ENCODE measurements at places on chromosomes 16 and 17. TPM values are rescaled to one million over a fixed set of nuclear protein-coding genes. Genes with fewer than 3 reads are reported as not detected.

DNA sequence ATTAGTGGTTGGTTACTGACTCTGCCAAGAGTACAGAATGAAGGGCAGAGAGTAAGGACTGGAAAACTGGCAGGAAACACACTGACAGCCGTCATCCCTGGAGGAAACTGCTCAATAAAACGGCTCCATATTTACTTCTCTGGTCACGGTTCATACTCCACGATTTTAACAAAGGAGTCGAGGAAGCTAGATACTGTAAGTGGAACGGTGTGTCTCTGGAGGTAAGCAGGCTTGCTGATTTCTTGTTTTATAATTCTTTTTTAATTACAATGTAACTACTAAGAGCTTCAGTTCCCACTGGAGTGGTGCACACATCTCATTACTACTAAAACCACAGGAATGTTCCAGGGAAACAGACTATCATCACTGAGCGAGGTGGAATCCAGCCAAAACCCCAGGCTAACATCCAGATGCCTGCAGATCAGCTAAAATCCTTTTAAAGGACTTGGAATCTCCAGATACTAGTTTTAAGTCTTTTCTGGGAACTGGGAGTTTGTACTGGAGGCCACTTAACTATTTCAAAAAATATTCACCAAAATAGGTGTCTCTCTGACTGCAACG is 17.8 kb downstream of the SERPINF1 start:
- DNase-seq: peak; percentile 85

DNA sequence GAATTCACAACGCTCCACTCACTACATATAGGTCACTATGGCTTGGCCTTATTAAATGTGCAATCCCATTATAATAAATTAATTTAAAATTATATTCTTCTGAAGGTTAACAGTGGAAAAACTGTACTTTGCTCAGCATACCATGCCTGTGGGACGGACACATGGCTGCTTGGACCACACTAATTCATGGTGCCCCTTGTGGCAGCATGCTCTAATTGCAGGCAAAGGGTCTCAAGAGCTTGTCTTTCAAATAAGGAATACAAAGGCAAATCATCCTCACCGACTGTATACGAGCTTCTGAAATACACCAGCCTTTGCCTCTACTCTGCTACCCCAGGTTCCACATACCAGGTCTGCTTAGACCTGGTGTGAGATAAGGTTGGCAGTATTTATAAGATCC is 11.7 kb downstream of the SMPD3 start:
- DNase-seq: no peak

DNA sequence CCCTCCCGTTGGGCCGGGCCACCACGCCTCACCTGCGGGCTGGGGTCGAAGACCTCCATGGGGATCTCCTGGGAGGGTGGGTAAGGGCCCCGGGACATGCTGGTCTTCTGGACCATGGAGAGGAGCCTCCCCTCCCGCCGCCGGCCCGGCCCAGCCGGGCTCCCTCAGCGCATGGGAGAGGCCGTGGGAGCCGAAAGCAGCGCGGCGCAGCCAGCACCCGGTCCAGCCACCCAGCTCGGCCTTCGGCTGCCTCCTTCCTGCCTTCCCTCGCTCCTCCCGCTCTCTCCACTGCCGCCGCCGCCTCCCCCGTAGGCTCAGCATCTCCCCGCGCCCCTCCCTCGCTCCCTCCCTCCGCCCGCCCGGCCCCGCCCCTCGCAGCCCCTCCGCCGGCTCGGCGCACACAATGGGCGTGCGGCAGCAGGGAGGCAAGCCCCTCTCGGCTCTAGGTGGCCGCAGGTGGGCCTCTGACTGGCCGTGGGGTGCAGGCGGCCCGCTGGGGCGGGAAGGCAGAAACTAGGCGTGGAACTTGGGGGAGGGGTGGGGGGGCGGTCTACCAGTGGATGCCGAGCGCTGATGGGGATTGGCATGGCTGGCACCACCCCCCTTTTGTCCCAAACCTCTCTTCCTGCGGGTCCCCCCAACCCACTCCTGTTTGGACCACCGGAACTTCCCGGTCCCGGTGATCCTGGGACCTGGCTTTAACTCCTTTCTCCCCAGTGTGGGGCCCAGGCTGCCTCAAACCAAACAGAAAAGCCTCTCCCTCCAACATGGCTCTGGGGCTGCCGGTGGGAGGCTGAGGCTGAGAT is at the start of gene CACNB1:
Gene CACNB1, minus strand, starts transcription at position 290 of the 806 bp plus-strand sequence. Its CDS starts 174 bp downstream, at position 116.
- no peak for DNase-seq

GRCh38 chr17:57506774-57507127 is 238.3 kb downstream of the CCDC182 start:
- DNase-seq: no peak

GRCh38 chr16:81873843-81874752 is 95.0 kb downstream of the PLCG2 start:
- no peak for DNase-seq

DNA sequence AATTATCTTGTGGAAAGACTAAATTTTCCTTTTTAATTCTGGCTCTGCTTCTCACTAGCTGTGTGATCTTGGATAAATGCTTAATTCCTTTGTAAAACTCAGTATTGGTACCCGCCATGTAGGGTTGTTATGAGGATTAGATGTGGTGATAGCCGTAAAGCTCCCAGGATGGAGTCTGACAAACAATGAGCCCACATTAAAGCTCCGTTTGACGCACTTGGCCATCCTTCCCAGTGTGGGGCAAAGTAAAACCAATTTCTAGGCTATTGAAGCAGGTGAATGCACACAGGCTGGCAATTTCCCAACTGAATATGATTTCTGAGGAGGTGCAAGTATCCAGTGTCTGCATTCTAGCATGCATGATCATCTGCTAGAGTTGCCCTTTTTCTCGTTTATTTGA is 123.6 kb downstream of the MRTFB start:
- DNase-seq: no peak

- no peak for DNase-seq
These were observed 122.4 kb upstream of the TMEM97 start for GRCh38 chr17:28196636-28197035.

DNA sequence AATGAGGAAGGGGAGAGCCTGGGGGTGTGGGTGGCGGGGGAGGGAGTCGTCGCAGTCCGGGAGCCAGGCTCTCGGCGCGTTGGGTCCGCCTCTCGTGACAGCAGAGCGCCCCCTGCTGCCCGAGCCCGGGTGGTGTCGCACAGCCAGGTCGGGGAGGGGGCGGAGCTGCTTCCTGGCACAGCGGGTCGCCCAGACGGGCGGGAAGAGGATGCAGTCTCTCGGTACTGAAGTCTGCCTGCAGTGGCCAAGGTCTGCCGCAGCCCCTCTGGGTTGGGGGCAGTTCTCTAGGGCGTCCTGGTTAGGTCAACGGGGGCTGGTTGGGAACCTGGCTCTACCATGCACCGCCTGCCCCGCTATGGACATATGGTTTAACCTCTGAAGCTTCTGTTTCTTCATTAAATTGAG is 38.2 kb upstream of the CCDC182 start:
- no peak for DNase-seq

- DNase-seq: no peak
These were observed 4.7 kb upstream of the CMTR2 start for GRCh38 chr16:71293919-71294318.

DNA sequence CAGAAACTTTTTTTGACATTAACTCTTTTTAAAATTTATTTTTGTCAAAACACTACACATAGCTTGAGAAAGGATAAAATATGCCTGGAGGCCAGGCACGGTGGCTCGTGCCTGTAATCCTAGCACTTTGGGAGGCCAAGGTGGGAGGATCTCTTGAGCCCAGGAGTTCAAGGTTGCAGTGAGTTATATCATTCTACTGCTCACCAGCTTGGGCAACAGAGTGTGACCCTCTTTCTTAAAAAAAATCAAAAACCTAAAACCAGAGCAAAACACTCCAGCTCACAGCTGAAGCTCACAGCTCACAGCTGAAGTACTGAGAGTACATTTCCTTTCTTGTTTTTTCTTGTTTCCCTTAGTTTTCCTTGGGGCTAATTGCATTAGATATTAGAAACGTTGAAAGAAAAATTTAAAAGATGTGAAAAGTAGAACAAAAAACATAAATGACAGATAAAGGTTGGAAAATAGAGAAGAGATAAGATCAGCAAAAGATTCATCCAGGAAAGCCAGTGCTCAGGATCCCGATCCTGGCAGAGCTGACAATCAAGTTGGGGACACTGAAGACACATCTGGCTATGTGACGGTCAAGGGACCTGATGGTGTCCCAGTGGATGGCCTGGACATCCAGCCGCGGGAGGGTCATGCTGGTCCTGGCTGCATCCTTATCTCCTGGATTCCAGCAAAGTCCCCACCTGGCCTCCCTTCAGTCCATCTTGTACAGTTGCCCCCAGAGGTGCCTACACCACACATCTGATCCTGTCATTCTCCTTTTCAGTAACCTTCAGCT is 9.8 kb downstream of the CHST6 start:
- no peak for DNase-seq

DNA sequence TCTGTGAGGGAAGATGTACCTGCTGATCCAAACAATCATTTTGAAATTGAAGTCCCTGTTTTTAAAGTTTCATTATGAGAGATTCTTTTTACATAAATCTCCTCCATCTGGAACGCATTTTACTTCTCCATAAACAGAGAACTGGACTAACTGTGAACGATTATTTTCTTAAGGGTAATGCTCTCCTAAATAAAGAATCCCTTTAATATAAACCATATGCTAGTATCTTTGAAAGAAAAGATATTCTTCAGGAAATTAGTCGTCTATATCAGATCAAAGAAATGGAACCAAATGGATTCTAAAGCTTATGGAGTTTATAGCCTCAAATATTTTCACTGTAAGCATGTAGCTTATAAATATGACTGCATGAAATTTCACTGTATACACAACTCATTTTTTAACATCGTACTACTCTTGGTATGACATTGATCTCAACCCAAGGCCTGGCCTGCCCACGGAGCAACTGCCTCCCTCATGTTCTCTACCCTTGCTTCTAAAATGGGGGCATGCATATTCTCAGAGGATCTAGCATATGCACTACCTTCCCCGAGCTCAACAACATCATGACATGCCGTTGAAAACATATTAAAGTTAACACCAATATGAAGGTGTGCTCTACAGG is 66.4 kb downstream of the MYH10 start:
- DNase-seq: no peak

- DNase-seq: no peak
These were observed 8.4 kb upstream of the SPATA2L start for GRCh38 chr16:89709716-89710432.

DNA sequence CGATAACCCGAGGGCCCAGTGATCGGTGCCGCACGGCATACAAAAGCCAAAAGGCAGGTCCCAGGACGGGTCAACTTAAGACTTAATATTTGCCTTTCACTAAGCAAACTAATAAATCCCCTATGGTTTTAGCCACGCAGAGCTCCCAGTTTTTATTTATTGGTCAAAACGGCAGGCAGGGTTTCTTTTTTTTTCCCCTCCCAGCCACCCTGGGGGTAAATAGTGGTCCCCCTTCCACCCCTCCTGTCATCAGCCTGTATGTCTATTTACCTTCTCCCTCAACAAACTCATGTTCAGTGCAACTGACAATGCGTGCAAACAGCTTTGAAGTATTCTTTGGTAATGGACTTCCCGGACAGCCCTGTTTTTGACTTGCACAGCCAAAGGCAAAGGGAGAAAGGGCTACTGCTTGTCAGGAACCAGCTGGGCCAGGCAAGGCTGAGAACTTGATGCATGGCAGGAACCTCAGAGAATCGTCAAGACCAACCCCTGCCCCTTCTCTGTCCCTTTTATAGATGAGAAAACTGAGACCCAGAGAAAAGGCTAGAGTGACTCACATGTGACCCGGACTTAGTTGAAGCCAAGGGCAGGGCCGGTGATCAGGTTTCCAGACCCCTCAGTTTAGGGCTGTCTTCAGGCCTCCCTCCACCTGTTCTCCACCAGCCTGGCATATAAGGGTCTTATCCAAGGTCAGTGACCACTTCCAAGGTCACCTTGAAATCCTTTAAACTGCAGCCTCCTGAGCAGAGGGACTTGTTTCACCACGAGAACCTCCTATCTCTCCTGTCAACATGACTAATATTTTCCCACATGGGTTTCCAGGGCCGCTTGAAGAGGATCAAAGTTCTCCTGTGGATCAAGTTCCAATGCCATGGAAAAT is 279.0 kb downstream of the SOX9 start:
- no peak for DNase-seq

- no peak for DNase-seq
These were observed 24.7 kb downstream of the UTP4 start for GRCh38 chr16:69157196-69157595.

DNA sequence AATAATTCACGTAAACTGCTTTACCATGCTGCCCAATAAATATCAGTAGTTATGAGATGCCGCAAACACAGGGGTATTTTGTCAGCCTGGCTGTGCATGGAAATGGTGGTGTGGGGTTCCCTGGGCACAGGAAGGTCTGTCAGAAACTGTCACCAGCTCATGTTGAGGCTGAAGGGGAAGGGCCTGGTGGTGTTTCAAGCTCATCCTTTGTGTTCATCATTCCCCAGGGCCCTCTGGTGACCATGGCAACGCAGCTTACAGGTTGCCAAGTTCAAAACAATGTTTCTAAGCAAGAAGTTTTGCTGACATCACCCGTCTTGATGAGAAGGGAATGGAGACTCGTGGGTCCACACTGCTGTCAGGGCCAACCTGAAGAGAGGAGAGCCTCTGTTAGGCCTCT is 348.9 kb upstream of the C16orf82 start:
- DNase-seq: no peak

- DNase-seq: no peak
These were observed 533 bp downstream of the RASD1 start for GRCh38 chr17:17495536-17496188.

DNA sequence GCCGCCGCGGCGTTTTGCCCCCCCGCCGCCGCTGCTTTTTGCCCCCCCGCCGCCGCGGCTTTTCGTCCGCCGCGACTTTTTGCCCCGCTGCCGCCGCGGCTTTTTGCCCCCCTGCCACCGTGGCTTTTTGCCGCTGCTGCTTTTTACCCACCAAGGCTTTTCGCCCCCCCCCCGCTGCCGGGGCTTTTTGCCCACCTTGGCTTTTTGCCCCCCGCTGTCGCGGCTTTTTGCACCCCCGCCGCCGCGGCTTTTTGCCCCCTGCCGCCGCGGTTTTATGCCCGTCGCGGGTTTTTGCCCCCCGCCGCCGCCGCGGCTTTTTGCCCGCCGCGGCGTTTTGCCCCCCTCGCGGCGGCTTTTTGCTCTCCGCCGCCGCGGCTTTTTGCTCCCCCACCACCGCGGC is 1343.0 kb downstream of the TP53TG3F start:
- DNase-seq: no peak

- DNase-seq: no peak
These were observed 1.1 kb downstream of the SGF29 start for GRCh38 chr16:28554634-28555423.

- no peak for DNase-seq
These were observed 121.7 kb upstream of the SDK2 start for GRCh38 chr17:73765824-73766563.

- DNase-seq: no peak
These were observed 100.0 kb upstream of the CREBBP start for GRCh38 chr16:3980253-3981111.

The MCRIP2 gene
- 59.8 TPM for total RNA-seq

The ABCA5 gene
- total RNA-seq: 5.5 TPM

The TPSD1 gene
- total RNA-seq: not detected

The GFER gene
- total RNA-seq: 30.2 TPM

The DPEP3 gene
- total RNA-seq: not detected

The METTL16 gene
- 41.6 TPM for total RNA-seq
